T-helper 1 cell (primary cell): ENCODE measurements at places on chromosomes 13 and 19.
A peak's percentile ranks its signal among the peaks of the same experiment; 100 is the strongest.

- DNase-seq = no peak
Observed at GRCh38 chr19:40442328-40443130, 1.6 kb downstream of the SERTAD3 start.

- no peak for DNase-seq
Observed at GRCh38 chr13:100305398-100305797, 216.5 kb downstream of the PCCA start.

DNA sequence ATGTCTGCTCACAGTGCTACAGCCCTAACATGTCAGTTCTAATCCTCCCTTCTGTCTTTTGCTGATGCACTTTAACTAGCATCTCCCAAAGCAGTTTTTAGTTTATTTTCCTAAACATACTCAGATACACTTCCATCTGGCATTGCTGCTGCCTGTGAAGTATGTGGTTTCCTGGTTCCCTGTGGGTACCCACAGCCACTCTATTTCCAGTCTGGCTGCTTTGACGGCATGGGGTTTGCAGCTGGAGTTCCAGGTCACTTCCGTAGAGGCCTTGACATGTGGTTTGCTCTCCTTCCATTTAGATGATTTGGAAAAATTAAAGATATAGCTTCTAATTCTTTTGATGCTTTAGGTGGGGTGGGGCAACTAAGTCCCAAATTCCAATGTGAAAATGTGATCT lies 375.5 kb downstream of the PCDH20 start:
- DNase-seq = no peak

GRCh38 chr13:19601749-19602725 lies 31.4 kb upstream of the MPHOSPH8 start:
- no peak for DNase-seq

GRCh38 chr13:110391273-110391672 lies 84.2 kb downstream of the COL4A2 start:
- DNase-seq = no peak

GRCh38 chr13:93172109-93172508 lies 54.5 kb upstream of the GPC6 start:
- DNase-seq = no peak

GRCh38 chr19:41753936-41754529 lies 1.3 kb upstream of the CEACAM6 start:
- peak; percentile 67 for DNase-seq

- peak; percentile 69 for DNase-seq
Observed at GRCh38 chr19:29672933-29673336, 7.7 kb downstream of the PLEKHF1 start.

GRCh38 chr13:41588899-41589298 lies 131.5 kb downstream of the RGCC start:
- DNase-seq = no peak

- DNase-seq = no peak
Observed at GRCh38 chr13:105790923-105791322, 744.5 kb downstream of the EFNB2 start.

DNA sequence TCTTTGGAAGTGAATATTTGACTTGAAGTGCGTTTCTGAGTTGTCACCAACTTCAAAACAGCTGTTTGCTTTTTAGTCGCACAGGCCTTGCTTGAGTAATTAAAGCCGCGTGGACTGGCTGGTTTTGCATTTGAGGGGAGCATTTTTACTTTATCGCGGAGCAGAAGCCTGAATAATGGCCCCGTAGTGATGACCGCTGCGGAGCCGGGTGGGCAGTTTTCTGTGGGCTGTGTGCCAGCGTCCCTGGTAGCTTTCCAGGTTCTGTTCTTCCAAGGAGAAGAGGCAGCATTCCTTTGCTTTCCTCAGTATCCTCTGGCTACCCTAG lies 1.1 kb downstream of the NAA16 start:
- peak; percentile 17 for DNase-seq

DNA sequence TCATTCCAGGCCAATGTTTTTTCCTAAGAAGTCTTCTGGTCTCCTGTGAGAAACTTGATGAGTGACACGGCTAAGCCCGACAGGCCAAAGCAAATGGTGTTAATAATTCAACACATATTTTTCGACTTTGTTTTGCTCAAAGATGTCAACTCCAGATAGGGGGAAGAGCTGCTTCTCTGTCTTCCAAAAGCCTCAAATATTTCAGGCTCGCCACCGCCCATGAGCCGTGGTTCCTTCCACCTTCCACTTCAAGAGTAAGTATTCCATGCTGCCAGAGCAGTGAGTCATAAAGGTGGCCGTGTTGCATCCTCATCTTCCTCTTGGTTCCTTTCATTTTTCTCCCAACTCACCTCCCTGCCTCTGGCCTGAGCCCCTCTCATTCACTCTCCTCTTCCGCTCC lies 272.6 kb downstream of the EFNB2 start:
- no peak for DNase-seq

DNA sequence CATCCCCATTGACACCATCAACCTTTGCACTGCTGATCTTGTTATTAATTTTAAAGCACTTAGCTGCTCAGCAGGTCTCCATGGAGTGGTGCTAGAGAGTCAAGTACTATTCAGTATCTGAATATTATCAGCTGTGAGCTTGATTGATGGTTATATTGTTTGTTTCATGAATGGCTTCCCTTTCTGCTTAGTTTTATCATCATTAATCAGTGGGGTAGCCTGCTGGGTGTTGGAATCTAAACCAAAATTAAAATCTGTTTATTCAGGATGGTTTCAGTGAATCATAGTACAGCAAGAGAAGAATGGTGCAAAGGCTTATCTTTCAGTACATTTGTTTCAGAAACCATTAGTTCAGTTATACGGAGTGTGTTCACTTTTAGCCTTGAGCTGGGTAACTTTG lies 42.5 kb upstream of the SCEL start:
- no peak for DNase-seq

- peak; percentile 5 for DNase-seq
Observed at GRCh38 chr19:53772943-53773342, 51.2 kb downstream of the NLRP12 start.

DNA sequence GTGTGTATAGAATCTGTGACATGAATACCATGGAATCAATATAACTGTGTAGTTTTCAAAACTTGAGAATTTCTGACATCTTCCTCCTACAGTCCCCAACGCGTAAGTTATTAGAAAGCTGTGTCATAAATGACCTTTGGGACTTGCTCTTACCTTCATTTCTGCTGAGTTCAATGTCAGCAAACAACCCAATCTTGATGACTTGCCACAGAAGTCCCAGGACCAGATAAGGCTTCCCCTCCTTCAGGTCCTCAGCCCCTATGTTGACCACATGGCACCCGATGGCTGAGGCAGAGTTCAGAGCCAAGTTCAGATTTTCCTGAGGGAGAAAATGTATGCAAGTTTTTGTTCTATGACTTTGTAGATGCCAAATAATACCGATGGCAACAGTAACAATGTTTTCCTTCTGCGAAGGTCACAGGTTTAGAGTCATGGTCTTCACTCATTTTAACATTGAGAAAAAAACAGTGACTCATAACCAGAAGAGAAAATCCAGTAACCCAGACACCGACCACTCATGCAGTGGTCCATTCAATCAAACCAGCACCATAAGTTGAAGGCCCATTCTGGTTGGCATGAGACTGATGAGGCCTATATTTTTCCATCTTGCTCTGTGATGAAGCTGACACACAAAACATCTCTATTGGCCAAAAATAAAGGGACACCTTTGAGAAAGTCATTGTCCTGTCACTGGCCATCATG lies 29.2 kb downstream of the LCP1 start:
- DNase-seq = no peak

DNA sequence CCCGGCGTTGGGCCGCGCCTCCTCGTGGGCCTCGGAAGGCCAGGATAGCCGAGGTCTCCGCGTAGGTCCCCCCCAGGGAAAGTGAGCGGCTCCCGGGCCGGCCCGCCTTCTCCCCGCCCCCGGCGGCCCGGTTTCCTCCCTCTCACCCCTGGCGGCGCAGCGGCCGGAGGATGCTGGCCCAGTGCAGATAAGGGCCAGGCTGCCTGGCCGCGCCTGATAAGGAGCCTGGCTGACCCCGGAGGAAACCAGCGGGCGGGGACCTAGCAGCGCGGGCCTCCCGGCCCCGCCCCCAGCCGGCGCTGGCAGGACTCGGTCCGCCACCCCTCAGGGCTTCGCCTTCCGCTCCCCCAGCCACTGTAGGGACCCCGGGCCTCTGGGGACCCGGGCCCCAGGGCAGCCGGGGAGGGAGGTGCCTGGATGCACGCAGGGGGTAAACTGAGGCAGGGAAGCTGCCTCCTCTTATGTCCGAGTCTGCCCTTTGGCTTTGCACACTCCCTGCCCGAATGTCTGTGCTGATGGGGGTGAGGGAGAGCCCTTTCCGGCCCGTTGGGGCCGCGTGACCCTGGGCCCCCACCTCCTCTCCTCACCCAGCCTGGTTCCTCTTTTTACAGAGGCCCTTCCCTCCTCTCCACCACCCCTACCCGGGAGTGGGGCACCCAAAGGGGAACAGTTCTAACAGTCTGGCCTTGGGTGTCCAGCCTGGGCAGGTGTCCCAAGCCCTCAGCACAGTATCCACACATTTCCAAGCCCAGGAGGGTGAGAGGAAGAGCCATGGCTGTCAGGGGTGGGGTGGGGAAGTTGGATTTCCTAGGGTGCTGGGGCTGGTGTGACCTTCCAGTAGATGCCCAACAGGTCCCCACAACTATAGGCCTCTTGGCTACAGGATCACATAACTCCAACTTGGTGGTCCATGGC lies at the start of gene LYL1:
Gene LYL1 (minus strand): TSS at position 193 of the 915 bp plus-strand sequence. CDS start 1,687 bp downstream, outside the sequence.
- peak; percentile 51 for DNase-seq

GRCh38 chr13:40648040-40648439 lies 18.4 kb downstream of the FOXO1 start:
- no peak for DNase-seq

DNA sequence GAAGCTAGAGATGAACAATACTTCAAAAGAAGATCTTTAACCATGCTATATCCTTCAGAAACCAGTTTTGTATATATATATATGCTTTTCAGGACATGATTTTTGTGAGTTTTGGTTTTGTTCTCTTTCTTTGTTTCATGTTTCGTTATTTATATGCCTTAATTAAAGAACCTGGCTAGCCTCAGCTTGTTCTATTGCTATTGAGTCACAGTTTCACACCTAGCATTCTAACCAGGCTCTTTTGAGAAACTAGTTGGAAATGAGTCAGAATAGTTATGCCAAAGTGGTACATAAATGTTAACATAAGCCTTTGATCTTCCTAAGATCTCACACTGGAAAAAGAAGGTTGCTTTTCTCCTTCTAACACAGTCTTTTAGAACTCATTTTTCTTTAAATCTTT lies 1925.2 kb downstream of the OLFM4 start:
- peak; percentile 1 for DNase-seq

DNA sequence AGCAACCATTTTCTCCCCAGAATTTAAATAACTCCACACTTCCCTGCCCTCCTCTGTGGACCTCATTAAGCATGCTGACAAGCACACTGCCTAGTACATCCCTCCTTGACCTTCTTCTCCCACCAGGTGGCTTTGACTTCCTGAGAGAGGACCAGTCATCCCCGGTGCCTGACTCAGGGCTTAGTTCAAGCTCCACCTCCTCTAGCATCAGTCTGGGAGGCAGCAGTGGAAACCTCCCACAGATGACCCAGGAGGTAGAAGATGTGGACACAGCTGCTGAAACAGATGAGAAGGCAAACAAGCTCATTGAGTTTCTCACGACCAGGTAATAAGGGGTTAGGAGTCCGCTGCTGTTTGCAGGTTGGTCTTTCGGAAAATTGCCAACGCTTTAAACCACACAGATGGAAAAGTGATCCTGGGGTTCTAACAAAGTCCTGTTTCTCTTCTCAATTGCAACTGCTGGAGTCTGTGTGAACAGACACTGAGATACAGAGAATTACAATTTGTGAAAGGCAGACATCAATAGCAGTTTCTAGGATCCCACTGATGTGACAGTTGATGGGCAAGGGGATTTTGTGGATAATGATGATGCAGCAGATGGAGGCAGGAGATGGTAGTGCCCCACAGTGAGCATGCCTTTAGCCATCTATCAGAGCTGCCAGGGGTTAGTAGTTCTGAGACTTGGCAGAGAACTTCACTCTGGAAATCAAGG lies 86.7 kb downstream of the ZAR1L start:
- no peak for DNase-seq

- DNase-seq = no peak
Observed at GRCh38 chr19:31421856-31422255, 72.6 kb upstream of the TSHZ3 start.

- no peak for DNase-seq
Observed at GRCh38 chr13:102974317-102975087, 91.7 kb downstream of the SLC10A2 start.

- no peak for DNase-seq
Observed at GRCh38 chr13:106755542-106755941, 187.6 kb upstream of the ARGLU1 start.

DNA sequence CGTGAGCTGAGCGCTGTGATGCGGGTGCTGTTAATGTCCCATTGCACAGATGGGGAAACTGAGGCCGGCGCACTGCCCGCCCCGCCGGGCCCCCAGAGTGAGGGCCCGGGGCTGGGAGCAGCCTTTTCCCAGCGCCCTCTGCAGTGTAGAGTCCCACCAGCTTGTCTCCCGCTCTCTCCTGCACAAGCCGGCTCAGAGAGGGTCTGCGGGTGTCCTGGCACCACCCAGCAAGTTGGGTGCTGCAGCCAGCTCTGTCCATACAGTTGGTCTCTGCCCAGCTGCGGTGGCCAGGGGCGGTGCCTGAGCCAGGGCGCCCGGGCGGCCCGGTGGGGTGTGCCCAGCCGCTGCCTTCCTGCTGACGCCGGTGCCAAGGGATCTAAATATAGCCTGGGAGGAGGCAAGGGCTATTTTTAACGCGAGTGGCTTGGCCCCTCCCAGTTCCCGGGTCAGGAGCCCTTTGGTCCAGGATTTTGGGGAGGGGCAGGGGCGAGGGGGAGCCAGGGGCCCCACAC lies 19.3 kb downstream of the GADD45B start:
- DNase-seq = peak; percentile 34

GRCh38 chr19:2848616-2849015 lies 7.3 kb downstream of the ZNF555 start:
- DNase-seq = no peak
